SK-N-SH (cell line): ENCODE measurements at places on chromosomes 2 and 18. TPM values are rescaled to one million over a fixed set of nuclear protein-coding genes. Genes with fewer than 3 reads are reported as not detected.
A peak's percentile ranks its signal among the peaks of the same experiment; 100 is the strongest.

MALL gene
- polyA plus RNA-seq, result 1.7 and 5.2 TPM in 2 replicates

SCYGR3 gene
- not detected in 2 replicates for polyA plus RNA-seq

- DNase-seq, result no peak
Measured at GRCh38 chr2:42309366-42309765, 51.7 kb downstream of the COX7A2L start.

DNA sequence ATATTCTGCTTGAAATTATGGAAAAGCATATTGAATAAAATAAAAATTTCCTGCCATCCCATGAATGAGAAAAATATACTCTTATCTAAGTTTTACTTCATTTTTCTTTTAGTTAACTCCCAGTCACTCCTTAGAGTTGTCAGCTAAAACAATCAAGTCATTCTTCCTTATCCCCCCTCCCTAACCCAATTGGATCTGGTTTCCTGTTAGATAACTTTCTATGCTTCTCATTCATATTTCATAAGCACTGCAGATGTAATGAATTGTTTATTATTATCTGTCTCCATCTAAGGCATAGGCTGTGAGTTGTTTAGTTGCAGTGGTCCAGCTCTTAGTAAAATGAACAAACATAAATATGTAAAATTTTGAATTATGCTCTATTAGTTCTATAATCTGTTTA lies 244.0 kb upstream of the GCFC2 start:
- DNase-seq, result no peak

GRCh38 chr2:55048508-55049042 lies 1.7 kb downstream of the RTN4 start:
- peak; percentile 21 for DNase-seq

GRCh38 chr2:190574169-190574568 lies 39.6 kb upstream of the NEMP2 start:
- DNase-seq, result no peak

DNA sequence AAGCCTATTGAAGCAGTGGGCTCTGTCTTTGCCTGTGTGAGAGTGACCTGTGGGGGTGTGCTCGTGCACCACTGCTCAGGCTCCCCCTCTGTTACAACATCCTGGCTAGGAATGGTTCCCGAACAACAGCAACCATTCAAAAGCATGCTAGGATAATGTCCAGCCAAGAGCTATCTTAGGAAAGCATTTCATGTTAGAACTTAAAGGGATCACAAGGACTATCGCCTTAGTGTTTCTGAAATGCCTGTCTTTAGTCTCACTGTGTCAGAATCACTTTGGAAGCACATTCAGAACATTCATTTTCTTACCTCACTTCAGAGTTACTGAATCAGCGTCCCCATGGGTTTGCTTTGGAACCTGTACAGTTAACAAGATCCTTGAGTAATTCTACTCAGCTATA lies 134.9 kb upstream of the DSEL start:
- no peak for DNase-seq

DNA sequence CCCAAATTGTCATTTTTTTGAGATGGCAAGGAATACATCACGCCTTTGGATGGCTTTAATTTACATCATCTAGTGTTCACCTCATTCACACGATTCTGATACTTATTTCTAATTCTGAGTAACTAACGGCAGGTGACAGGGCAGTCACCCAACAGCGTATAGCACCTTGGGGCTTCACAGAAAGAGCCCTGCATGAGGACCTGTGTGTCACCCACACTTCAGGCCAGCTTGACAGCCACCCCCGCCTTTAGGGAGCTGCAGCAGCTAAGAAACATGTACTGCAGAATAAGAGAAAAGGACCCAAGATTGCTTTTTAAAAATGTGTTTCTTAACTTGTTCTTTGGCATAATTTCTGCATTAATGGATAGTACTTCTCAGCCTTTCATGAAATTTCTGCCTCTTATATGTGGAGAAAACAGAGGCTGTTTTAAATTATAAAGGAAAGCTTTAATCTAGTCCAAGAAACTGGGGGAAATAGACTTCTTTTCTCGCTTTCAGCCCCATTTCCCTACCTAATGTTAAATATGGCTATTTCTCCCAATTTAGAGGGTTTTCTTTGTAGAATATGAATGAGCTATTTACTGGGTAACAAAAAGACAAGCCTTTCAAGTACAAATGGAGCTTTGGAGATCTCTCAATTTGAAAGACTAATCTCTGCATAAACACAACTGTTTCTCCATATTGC lies 245.1 kb downstream of the LDLRAD4 start:
- no peak for DNase-seq

DNA sequence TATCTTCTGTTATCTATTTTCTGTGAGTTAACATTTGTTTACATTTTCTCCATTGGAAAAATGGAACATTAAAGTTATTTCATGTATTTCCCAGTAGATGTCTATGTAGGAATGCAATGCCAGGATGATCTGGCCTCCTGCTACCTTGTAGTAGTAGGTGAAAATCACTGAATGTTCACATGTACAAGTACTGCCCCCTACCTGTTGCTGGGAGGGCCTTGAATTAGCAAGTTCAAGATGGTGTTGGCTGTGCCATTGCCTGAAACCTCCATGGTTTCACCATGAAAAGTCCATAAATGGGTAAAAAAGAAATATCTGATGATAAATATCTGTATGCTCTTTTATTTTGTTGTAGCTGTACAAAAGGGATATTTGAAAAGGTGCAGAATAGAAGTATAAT lies 30.7 kb downstream of the XRCC5 start:
- DNase-seq, result peak; percentile 27

DNA sequence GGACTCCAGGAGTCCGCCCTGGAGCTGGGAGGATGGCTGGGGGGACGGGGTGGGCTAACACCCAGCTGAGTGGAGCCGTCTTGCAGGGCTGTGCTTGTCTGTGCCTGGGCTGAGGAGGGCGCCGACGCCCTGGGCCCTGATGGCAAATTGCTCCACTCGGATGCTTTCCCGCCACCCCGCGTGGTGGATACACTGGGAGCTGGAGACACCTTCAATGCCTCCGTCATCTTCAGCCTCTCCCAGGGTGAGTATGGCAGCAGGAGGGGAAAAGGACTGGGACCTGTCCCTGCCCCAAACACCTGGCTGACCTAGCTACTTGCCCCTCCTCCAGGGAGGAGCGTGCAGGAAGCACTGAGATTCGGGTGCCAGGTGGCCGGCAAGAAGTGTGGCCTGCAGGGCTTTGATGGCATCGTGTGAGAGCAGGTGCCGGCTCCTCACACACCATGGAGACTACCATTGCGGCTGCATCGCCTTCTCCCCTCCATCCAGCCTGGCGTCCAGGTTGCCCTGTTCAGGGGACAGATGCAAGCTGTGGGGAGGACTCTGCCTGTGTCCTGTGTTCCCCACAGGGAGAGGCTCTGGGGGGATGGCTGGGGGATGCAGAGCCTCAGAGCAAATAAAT lies 12.9 kb downstream of the KHK start:
- DNase-seq, result peak; percentile 44
